Activated naive CD4-positive, alpha-beta T cell treated with anti-CD3 and anti-CD28 coated beads, Interleukin-2, amount 50 U/mL, for 72 hours (primary cell): ENCODE measurements at places on chromosomes 13 and 19.

- DNase-seq = no peak
These were observed 378.3 kb downstream of the GPC5 start for GRCh38 chr13:91776611-91777193.

DNA sequence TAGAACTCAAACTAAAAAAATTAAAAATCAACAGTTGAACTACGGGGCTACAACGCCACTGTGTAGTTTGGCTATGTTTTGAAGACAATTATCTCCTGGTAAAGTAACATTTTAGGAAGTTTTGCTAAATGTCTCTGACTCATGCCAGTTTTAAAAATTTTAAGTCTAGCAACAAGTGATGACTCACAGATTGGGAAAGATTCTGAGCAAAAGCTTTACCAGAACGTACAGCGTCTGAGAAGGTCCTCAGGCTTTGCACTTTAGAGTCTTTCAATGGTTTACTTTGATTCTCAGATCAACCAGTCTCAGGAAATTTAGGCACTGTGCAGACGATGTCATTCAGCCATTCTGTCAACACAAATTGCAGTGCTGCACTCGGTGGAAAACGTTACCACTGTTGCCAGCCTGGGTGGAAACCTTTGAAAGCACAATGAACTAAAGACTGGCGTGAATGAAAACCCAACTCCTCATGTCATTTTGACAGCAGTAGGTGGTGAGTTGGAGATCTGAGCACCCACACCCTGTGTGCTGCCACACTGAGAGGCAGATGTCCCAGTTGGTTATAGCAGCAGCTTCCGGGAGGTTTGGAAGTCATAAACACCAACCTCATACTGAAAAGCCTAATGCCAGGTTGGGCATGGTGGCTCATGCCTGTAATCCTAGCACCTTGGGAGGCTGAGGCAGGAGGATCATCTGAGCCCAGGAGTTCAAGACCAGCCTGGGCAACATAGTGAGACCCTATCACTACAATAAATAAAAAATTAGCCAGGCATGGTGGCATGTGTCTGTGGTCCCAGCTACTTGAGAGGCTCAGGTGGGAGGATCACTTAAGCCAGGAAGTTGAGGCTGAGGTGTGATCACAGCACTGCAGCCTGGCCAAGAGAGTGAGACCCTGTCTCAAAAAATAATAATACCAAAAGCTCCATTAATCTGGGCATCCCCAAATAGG, 6.3 kb upstream of the WTIP start:
- DNase-seq = peak; percentile 33

- DNase-seq = no peak
These were observed 17.3 kb upstream of the OXGR1 start for GRCh38 chr13:97011446-97012131.

DNA sequence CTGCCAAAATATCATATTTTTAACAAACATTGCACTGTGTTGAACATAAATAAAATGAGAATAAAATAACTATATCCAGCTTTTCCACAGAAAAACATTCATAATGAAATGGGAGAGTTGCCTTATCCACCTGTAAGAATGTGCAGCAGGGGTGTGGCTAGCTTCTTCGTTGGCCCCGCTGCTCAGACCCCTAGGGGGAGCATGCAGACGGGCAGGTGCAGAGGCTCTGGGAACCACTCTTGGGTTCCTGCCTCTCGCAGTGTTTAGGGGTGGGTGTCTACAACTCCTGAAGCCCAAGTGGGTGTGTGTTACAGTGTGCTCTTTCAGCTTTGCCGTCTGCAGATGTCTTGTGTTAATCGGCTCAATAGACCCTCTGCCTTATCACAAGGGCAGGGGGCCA, 121.7 kb downstream of the SLITRK5 start:
- no peak for DNase-seq

- no peak for DNase-seq
These were observed at the start of gene C19orf33 for GRCh38 chr19:38303517-38304351. C19orf33 (plus strand) TSS chr19:38304251; CDS start chr19:38304262, 11 bp downstream.

DNA sequence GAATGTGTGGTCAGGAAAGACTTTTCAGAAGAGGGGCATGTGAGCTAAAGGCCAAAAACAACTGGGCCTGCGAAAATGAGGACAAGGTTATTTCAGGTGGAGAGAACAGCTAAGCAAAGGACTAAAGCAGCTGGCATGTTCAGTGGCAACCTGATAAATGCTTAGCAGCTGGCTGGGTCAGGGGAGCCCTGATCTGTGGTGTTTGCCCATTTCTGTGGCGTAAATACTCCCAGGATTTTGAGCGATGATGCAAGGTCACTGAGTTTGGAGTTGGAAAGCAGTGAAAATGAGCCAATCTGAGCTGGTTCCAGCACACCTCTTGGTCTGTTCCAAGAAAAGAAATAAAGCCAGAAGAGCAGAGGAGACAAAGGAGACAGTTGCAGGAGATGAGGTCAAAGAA, 704.3 kb downstream of the UQCRFS1 start:
- no peak for DNase-seq

DNA sequence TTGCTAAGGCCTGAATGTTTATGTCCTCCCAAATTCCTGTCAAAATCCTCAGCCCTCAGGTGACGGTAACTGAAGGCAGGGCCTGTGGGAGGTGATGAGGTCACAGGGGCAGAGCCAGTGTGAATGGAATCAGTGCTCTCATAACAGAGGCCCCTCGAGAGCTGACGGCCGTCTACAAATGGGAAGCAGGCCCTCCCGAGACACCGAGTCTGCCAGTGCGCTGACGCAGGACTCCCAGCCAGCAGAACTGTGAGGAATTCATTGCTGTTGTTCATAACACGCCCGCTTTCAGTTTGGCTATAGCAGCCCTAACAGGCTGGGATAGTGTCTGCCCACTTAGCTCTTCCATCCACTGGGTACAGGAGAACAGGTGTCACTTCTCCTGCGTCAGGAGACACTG, 41.2 kb downstream of the CARS2 start:
- DNase-seq = no peak

- DNase-seq = no peak
These were observed 23.3 kb upstream of the BCL3 start for GRCh38 chr19:44725251-44725650.
